ENCODE measurements at places on chromosomes 7 and 10.

- DNase-seq: no peak
Observed at GRCh38 chr10:84193846-84194423, 402 bp upstream of the CDHR1 start.

GRCh38 chr10:130456616-130457015 lies 320.4 kb downstream of the GLRX3 start:
- DNase-seq: no peak

DNA sequence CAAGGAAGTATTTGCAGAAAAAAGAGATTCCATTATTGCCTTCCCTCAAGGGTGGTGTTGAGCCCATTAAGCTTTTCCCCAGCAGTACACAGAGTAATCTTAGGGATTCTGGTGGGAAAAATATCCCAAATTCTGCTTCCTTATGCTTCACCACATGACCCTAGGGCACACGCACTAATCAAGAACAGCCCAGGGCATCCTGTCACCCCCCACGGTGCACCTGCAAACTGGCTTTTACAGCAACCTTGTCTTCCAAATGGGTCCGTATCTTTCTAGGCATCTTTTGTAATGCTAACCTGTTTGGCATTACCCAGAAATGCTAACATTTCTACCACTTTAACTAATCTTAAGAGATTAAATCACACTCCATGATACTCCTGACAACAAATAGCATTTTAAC lies 926 bp upstream of the C7orf33 start:
- no peak for DNase-seq

- no peak for DNase-seq
Observed at GRCh38 chr7:497346-497745, 22.3 kb downstream of the PDGFA start.

GRCh38 chr10:34537629-34538231 lies 277.4 kb downstream of the PARD3 start:
- no peak for DNase-seq

DNA sequence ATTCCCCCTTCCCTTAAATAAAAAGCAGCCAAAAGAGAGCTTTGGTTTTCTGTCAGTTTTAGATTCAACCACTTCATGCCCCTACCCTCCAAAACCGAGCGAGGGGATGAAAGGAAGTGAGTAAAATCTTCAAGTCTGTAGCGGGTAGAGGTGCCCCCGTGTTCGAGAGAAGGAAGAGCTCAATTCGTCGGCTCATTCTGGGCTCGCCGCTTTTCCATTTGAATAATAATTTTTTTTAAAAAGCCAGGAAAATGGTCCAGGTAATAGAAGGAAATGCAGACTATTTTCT lies 436.2 kb upstream of the GALNT17 start:
- peak; percentile 10 for DNase-seq

- no peak for DNase-seq
Observed at GRCh38 chr10:112202561-112203241, 19.1 kb upstream of the GPAM start.

DNA sequence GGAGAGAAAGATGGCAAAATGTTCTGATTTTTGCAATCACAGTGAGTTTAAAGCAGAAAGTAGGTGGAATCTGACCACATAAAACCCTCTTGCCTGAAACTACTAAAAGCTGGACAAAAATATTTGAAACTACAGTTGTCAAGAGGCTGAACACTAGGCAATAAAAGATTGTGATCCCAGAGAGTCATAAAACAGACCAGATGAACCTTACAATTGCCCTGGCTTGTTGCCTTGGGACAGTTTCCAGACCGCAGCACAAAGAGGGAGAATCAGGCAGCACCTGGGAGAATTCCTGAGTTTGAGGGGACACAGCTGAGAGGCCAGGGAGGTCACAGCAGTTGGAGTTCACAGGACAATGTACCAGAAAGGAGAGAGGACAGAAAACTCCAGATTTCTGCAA lies 107.3 kb upstream of the NANOS1 start:
- DNase-seq: no peak

DNA sequence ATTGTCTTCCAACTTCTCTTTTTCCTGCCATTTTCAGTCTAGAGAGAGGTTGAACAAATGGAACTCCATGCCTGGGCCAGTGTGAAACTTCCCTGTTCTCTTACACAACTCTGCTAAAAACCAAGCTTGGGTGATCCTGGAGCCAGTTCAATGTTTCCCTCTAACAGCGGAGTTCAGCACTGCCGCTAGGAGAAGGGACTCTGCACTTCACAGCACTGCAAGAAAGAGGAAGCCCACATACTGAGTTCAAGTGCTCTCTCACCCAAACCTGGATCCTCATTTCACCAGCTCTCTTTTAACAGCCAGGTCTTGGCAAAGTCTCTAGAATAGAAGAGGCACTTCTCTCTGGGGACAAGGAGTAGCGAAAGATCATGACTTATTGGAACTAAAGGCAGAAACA lies 18.8 kb downstream of the FOXI2 start:
- DNase-seq: no peak

- DNase-seq: no peak
Observed at GRCh38 chr7:45408409-45408737, 165.8 kb upstream of the ADCY1 start.

GRCh38 chr7:97298561-97298960 lies 181.1 kb downstream of the SDHAF3 start:
- DNase-seq: no peak

DNA sequence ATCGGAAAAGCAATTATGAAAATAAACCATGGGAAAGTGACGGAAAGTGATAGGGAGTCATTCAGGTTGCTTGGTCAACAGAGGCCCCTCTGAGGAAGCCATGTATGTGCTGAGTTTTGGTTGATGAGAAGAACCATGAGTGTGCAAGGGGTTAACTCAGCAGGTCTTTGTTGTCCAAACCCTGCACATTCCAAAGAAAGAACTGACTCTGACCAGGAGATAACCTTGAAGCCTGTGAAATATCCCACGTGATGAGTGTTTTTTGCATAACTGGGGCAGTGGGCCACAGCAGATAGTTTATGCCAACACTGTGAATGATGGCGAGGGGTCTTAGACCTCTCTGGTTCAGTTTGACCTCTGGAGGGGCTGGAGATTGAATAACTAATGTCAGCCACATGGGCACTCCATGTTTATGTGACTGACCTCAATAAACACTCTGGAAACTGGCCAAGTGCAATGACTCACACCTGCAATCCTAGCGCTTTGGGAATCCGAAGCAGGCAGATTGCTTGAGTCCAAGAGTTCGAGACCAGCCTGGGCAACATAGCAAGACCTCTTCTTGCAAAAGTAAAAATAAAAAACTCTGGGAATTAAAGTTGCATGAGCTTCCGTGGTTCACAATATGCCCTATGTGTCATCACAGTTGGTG lies 154.0 kb upstream of the FOXK1 start:
- no peak for DNase-seq

- no peak for DNase-seq
Observed at GRCh38 chr10:86210416-86210815, 156.2 kb downstream of the GRID1 start.

DNA sequence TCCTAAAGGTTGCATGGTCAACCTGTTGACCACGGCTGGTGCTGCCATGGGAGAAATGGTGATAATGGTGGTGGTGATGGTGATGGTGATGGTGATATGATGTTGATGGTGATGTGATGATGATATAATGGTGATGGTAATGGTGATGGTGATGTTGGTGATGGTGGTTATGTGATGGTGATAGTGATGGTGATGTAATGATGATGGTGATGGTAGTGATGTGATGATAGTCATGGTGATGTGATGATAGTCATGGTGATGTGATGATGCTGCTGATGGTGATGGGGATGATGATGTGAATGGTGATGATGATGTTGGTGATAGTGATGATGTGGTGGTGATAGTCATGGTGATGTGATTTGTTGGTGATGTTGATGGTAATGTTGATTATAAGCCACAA lies 23.9 kb downstream of the POU6F2 start:
- no peak for DNase-seq

DNA sequence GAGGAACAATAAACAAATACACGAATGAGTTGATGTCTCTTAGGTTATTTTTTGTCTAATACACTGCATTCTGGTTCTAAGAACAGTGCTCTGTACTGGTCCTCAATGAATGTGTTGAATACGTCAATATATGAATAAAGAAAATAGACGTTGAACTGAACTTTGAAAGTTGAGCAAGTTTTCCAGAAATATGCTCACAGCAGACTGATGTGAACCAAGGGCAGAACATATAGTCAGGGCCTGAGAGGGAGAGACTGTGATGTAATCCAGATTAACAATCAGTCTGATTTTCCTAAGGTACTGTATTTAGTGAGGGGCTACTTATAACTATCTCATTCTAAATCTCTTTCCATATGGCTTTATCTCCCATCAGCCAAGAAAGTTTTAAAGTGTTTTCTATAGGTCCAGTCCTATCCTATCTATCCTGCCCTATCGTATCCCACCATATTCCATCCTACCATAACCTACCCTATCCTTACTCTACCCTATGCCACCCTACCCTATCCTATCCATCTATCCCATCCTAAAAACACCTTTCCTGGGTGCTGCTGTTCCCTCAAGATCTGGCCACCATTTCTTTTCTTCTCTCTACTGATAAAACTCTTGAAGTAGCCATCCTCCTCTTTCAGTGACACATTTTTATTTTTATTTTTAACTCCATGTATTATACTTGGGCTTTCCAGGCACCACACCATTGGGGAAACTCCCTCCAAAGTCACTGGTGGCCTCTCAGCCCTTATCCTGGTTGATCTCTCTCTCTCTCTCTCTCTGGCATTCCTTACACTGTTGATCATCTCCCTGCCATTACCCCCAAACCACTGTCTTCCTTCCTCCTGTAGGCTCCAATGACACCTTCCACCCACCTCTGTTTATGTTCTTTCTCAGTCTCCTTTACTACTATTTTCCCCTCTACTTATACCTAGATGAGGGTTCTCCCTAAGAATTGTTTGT lies 212.3 kb upstream of the SLC26A5 start:
- DNase-seq: no peak

DNA sequence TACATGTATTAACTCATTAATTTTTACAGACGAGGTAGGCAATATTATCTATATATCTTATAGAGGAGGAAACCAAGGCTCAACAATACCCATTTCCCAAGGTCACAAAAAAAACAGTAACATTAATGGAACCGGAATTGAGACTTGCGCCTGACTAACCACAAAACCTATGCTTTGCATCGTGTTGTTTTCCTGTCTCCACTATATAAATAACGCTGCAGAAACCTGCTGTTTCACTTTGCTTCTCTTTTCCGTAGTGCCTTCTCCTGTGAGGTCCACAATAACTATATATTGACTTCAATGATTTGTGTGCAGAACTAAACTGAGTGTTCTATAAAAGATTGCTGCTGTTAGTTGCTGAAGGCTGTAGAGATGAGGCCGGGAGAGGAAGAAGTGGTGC lies 97.7 kb upstream of the RPA3 start:
- DNase-seq: peak; percentile 27

- DNase-seq: no peak
Observed at GRCh38 chr7:23017309-23017708, 3.4 kb upstream of the HYCC1 start.

DNA sequence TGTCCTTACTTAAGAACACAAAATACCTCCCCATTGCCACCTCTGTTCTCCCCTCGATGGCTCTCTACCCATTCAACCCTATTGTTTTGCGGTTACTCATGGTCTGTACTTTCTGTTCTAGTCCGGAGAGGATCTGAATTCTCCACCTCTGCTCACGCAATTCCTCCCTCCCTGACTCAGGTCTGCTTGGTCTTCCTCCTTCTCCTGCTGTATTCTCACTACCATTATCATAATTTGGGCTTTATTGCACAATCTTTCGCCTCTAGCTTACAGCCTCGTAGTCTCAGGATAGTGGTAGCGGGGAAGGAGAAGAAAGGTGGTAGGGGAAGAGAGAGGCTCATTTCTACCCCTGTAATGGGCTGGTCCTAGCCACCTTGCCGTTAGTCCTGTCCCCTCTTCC lies 35.4 kb upstream of the FAM180A start:
- DNase-seq: no peak

- no peak for DNase-seq
Observed at GRCh38 chr7:143392875-143393266, 11.7 kb downstream of the ZYX start.

- DNase-seq: no peak
Observed at GRCh38 chr7:77329466-77330168, 86.5 kb downstream of the GSAP start.

GRCh38 chr7:85343484-85343883 lies 156.6 kb upstream of the SEMA3D start:
- no peak for DNase-seq

- no peak for DNase-seq
Observed at GRCh38 chr7:143974459-143974858, 19.8 kb downstream of the OR2F1 start.
